ENCODE measurements at places on chromosomes 4 and X.
A peak's percentile ranks its signal among the peaks of the same experiment; 100 is the strongest.

DNA sequence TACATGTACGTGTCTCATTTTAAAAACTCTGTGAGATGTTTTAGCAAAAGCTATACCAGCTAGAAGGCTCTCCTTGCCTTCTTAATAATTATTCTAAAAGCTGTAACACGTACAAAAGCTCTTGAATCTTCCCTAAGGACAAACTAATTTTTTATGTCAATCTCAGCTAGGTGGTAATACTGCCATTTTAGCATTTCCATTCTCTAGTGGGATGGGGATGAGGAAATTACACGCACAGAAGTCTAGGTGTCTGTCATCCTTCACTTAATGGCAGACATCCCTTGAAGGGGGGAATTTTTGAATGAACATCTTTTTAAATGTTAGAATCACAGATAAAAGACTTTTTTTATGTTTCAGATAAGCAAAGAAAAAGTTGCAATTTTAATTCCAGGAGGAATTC is 569.1 kb downstream of the DMD start:
- H3K27ac ChIP-seq: no peak overlapping the region
- H3K4me3 ChIP-seq: no peak overlapping the region
- no peaks in the 10 kb centered on the region for H3K27me3 ChIP-seq
- H3K4me1 ChIP-seq: no peaks in the 10 kb centered on the region
- no peak for ATAC-seq

- no peaks in the 10 kb centered on the region for H3K27me3 ChIP-seq
- peaks cover 3% of the 10 kb centered on the region for H3K4me1 ChIP-seq
- H3K4me3 ChIP-seq: peak overlapping the region; percentile 90
- H3K36me3 ChIP-seq: no peaks in the 10 kb centered on the region
- H3K27ac ChIP-seq: peak overlapping the region; percentile 88
- no peak for ATAC-seq
These were observed 731 bp upstream of the AMMECR1 start for GRCh38 chrX:110318664-110318968.

- no peaks in the 10 kb centered on the region for H3K27me3 ChIP-seq
- H3K27ac ChIP-seq: no peak overlapping the region
- H3K36me3 ChIP-seq: no peaks in the 10 kb centered on the region
These were observed 23.4 kb upstream of the GLRB start for GRCh38 chr4:157052429-157053040.

- no peak overlapping the region for H3K27ac ChIP-seq
- H3K36me3 ChIP-seq: no peaks in the 10 kb centered on the region
- no peaks in the 10 kb centered on the region for H3K4me1 ChIP-seq
- H3K27me3 ChIP-seq: no peaks in the 10 kb centered on the region
These were observed 28.2 kb upstream of the MID1 start for GRCh38 chrX:10648614-10649013.

GRCh38 chrX:17846045-17846444 is 15.1 kb downstream of the RAI2 start:
- no peaks in the 10 kb centered on the region for H3K36me3 ChIP-seq
- ATAC-seq: no peak
- H3K4me3 ChIP-seq: no peak overlapping the region
- H3K27ac ChIP-seq: no peak overlapping the region

DNA sequence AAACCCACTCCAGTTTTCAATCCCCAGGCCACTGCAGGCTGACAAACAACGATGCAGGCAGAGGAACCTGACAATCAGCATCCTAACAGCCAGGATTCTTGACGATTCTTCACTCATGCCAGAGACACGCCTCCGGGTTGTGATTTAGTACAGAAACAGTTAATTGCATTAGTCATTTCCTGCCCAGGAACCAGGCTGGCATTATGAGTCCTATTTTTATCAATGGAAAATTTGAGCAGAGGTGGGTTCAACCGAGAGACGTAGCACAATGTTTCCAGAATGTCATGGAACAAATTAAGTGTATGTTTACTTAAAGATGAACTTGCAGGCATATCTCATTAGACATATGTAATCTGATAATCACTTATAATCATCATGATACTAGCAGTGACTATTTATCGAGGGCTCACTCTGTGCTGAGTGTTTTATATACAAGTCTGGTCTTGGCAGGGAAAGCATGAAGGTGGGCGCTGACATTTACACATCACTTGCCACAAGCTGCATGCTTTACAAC is 159.7 kb downstream of the NSUN7 start:
- peaks cover 4% of the 10 kb centered on the region for H3K27me3 ChIP-seq
- peak overlapping the region; percentile 95 for H3K27ac ChIP-seq
- peaks cover 17% of the 10 kb centered on the region for H3K4me1 ChIP-seq
- peak overlapping the region; percentile 80 for H3K4me3 ChIP-seq
- peak; percentile 83 for ATAC-seq

DNA sequence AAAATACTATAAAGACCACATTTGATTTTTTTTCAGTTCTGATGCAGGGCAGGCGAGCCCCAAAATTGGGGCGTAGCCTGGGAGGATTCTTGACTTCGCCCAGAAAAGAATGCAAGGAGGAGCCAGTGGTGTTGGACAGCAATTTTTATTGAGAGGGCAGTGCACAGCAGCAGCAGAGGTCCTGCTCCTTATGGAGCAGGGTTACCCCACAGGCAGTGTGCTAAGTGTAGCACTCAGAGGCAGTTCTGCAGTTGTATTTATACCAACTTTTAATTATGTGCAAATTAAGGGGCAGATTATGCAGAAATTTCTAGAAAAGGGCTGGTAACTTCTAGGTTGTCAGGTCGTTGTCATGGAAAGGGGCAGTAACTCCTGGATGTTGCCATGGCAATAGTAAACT is 69.9 kb downstream of the GASK1B start:
- no peak overlapping the region for H3K27ac ChIP-seq
- no peak overlapping the region for H3K4me3 ChIP-seq
- no peaks in the 10 kb centered on the region for H3K4me1 ChIP-seq
- ATAC-seq: no peak

DNA sequence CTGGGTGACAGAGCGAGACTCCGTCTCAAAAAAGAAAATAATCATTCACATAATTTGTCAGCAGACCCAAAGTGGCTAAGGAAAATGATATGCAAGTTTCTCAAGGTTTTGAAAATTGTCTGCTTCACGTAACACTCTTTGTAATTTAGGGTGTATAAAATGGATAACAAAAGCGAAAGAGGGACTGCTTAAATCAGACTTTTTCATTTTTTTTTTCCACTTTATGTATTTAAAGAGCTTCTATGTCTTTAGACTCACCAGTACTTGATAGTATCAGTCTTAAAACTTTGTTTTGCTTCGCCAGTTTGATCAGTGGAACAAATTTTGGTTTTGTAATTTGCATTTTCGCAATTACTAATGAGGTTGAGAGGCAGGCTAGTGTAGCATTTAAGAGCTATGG is 34.6 kb downstream of the USP9X start:
- peaks cover 40% of the 10 kb centered on the region for H3K4me1 ChIP-seq
- peak overlapping the region; percentile 79 for H3K4me3 ChIP-seq
- H3K27ac ChIP-seq: peak overlapping the region; percentile 62
- peak; percentile 31 for ATAC-seq
- no peaks in the 10 kb centered on the region for H3K27me3 ChIP-seq

GRCh38 chr4:182280436-182281111 is 37.4 kb downstream of the TENM3 start:
- peaks cover 3% of the 10 kb centered on the region for H3K27me3 ChIP-seq
- H3K4me1 ChIP-seq: no peaks in the 10 kb centered on the region
- ATAC-seq: no peak
- no peak overlapping the region for H3K27ac ChIP-seq

GRCh38 chrX:77595848-77596247 is 148.7 kb downstream of the FGF16 start:
- peaks cover 50% of the 10 kb centered on the region for H3K36me3 ChIP-seq
- no peak overlapping the region for H3K27ac ChIP-seq
- peaks cover 6% of the 10 kb centered on the region for H3K4me1 ChIP-seq
- H3K4me3 ChIP-seq: no peak overlapping the region
- no peaks in the 10 kb centered on the region for H3K27me3 ChIP-seq

GRCh38 chr4:7995866-7996265 is 56.2 kb upstream of the AFAP1 start:
- H3K36me3 ChIP-seq: no peaks in the 10 kb centered on the region
- no peak overlapping the region for H3K4me3 ChIP-seq
- no peaks in the 10 kb centered on the region for H3K27me3 ChIP-seq
- H3K4me1 ChIP-seq: no peaks in the 10 kb centered on the region

DNA sequence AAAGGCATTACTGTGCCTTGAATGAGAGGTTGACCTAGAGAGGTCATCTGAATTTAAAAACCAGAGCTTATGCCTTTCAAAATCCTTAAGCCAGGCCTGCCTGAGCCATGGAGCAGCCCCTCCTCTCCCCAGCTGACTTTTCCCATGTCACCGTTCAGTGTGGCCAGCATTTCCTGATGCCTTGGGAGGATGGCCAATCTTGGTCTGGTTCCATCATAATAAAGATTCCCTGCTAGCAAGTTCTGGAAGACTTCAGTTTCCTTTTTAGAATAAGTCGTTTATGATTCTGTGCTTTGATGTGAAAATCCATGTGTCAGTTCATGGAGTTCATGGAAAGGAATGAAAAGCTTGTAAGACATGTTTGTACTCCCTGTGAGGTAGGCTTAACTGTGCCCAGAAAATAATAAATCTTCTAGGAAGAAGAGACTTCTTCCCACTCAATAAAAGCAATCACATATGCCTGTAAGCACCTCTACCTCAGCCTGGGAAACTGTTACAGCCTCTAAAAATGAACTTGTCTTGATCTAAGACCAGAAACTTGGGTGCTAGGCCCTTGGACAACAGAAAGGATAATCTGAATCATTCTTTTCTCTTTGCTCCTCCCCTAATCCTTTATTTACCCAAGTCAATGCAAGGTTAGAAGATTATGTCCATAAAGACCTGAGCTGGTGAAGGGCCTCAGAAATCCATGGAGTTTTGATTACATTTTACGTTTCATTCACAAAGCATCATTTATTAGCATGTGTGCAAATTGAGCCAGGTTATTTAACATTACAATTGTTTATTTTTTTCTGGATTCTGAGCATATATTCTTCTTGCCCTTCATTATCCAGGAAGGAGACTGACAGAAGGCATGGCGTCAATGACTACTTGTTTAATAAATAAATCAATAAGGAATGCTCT is 84.0 kb upstream of the TBC1D9 start:
- no peaks in the 10 kb centered on the region for H3K4me1 ChIP-seq
- no peaks in the 10 kb centered on the region for H3K36me3 ChIP-seq
- peaks cover 9% of the 10 kb centered on the region for H3K27me3 ChIP-seq
- H3K27ac ChIP-seq: no peak overlapping the region

GRCh38 chr4:186554539-186554913 is 841 bp downstream of the MTNR1A start:
- H3K4me3 ChIP-seq: no peak overlapping the region
- no peaks in the 10 kb centered on the region for H3K36me3 ChIP-seq
- ATAC-seq: no peak
- H3K27ac ChIP-seq: no peak overlapping the region

DNA sequence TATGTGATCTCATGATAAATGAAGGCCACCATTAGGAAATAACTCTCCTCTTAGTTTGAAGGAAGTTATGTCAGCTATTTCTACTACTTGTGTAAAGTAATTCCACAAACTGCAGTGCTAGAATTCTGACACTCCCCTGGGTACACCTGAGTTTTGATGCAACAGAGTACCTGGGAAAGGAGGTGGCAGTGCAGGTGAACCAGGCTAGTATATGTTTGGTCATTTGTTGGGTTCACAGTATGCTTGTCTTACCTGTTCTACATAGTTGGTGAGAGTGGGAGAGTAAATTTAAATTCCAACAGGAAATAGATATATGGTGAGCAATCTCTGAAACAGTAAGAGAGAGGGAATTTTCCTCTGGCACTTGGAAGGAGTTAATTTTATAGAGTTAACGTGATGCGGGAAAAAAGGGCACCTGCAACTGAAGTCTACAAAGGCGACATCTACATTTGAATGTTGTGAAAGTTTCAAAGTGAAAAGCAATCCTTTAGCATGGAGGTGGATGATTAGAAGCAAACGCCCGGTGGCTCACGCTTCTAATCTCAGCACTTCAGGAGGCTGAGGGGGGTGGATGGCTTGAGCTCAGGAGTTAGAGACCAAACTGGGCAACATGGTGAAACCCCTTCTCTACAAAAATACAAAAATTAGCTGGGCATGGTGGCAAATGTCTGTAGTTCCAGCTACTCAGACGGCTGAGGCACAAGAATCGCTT is 8.3 kb upstream of the SLC10A6 start:
- H3K4me3 ChIP-seq: no peak overlapping the region
- no peak overlapping the region for H3K27ac ChIP-seq
- H3K36me3 ChIP-seq: no peaks in the 10 kb centered on the region
- H3K4me1 ChIP-seq: no peaks in the 10 kb centered on the region
- ATAC-seq: no peak

- no peak overlapping the region for H3K27ac ChIP-seq
- no peaks in the 10 kb centered on the region for H3K4me1 ChIP-seq
- H3K36me3 ChIP-seq: no peaks in the 10 kb centered on the region
- no peaks in the 10 kb centered on the region for H3K27me3 ChIP-seq
These were observed 51.4 kb upstream of the SCRG1 start for GRCh38 chr4:173450281-173450680.

GRCh38 chr4:52791936-52792335 is 40.7 kb upstream of the ERVMER34-1 start:
- no peak overlapping the region for H3K4me3 ChIP-seq
- no peak overlapping the region for H3K27ac ChIP-seq
- H3K4me1 ChIP-seq: no peaks in the 10 kb centered on the region
- H3K36me3 ChIP-seq: no peaks in the 10 kb centered on the region

- ATAC-seq: no peak
- H3K27me3 ChIP-seq: no peaks in the 10 kb centered on the region
- no peaks in the 10 kb centered on the region for H3K36me3 ChIP-seq
- H3K4me1 ChIP-seq: no peaks in the 10 kb centered on the region
- H3K4me3 ChIP-seq: no peak overlapping the region
These were observed 62.0 kb downstream of the PHKA1 start for GRCh38 chrX:72652082-72652481.

DNA sequence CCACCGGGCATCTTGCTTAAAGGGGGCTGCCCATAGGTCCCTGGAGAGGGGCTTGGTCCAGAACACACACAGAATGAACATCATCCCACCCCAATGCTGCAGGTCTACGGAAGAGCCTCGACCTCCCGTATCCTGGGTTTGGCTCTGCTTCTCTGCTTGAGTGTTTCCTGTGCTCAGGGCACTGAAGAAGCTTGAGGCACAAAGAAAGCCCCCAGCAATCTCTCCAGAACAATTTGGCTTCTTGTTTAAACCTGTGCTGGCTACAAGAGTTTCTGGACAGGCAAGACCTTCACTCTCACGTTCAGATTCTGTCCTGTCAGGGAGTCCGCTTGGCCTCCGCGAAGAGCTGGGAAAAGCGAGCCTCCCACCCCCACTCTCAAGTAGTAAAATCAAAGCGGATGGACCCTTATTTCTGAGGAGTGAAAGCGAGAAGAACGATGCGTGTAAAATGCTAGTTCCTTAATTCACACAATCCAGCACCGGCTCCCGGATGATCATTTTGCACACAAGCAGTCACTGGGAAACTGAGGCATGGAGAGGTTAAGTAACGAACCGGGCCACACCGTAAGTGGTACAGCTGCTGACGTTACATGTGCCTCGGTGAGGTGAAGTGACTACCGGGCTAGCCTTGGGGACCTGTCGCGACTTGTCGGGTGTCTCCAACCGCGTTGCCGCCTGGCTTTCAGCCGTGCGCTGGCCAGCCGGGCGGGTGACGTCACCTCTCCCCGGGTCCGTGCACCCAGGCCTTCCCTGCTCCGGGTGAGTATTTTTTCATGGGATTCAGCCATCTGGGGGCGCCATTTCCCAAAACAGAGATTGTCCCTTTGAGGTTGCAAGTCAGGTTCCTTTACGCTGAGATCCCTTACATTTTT is 3.1 kb upstream of the SFRP2 start:
- H3K27ac ChIP-seq: no peak overlapping the region
- H3K36me3 ChIP-seq: peaks cover 5% of the 10 kb centered on the region
- H3K27me3 ChIP-seq: peaks cover 76% of the 10 kb centered on the region
- ATAC-seq: peak; percentile 44
- peaks cover 15% of the 10 kb centered on the region for H3K4me1 ChIP-seq

All from activated T-helper 17 cell treated with anti-CD3 and anti-CD28 coated beads, Interleukin-2, amount 50 U/mL, for 72 hours (primary cell).